ENCODE measurements at places on chromosomes 12 and 14. TPM values are rescaled to one million over a fixed set of nuclear protein-coding genes. Genes with fewer than 3 reads are reported as not detected.

- H3K27ac ChIP-seq, result no peak overlapping the region
- no peaks in the 10 kb centered on the region for H3K4me1 ChIP-seq
- no peaks in the 10 kb centered on the region for H3K27me3 ChIP-seq
- no peaks in the 10 kb centered on the region for H3K36me3 ChIP-seq
- no peak for DNase-seq
These were observed 89.0 kb downstream of the SLC38A1 start for GRCh38 chr12:46179693-46180452.

DNA sequence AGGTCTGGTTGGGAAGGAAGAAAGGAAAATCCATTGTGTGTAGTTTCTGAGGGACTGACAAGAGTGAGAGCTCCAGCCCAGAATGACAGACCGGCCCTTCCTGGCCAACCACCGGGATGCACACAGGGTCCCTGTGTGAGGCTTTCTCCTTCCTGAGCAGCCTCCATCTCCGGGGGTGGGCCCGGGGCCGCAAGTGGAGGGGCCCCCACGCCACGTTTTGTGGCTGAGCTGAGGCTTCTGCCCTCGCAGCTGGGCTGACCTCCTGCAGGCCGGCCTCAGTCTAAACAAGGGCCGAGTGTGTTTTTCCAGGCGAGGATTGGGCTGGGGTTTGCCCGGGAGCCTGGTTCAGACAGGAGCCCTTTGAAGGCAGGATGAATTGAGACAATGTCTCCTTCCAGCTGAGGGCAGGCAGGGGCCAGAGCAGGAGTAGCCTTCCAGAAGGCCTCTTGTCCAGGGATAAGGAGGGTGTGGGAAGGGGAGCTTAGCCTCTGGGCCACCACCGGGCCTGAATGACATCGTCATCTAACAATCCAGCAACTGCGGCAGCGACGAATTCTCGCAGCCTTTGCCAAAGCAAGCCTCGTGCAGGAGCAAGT lies 96.5 kb upstream of the NCOR2 start:
- no peak overlapping the region for H3K4me3 ChIP-seq
- H3K27me3 ChIP-seq, result no peaks in the 10 kb centered on the region
- no peak for DNase-seq
- no peak overlapping the region for H3K27ac ChIP-seq
- no peaks in the 10 kb centered on the region for H3K4me1 ChIP-seq
- H3K36me3 ChIP-seq, result no peaks in the 10 kb centered on the region

DNA sequence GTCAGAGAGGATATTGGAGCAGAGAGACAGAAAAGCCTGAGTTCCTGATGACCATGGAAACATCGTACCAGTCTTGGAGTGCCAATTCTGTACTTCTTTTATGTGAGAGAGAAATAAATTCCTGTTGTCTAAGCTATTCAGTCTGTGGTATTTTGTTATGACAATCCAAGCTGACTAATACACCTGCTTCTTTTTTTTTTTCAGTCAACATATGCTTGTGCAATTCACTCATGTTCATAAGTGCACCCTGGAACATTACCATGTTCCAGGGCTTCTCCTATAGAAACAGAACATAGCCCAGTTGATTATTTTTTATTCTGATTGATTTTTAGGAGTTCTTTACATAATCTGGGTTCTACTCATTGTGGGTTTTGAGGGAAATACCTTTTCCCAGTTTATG lies 1.7 kb upstream of the CHPT1 start:
- H3K27ac ChIP-seq, result no peak overlapping the region
- H3K4me3 ChIP-seq, result no peak overlapping the region
- DNase-seq, result no peak
- no peaks in the 10 kb centered on the region for H3K36me3 ChIP-seq

The AQP6 gene
- total RNA-seq, result not detected

GRCh38 chr14:51595881-51596455 lies 55.7 kb upstream of the FRMD6 start:
- no peaks in the 10 kb centered on the region for H3K4me1 ChIP-seq
- no peaks in the 10 kb centered on the region for H3K27me3 ChIP-seq
- H3K27ac ChIP-seq, result no peak overlapping the region
- no peaks in the 10 kb centered on the region for H3K36me3 ChIP-seq

DNA sequence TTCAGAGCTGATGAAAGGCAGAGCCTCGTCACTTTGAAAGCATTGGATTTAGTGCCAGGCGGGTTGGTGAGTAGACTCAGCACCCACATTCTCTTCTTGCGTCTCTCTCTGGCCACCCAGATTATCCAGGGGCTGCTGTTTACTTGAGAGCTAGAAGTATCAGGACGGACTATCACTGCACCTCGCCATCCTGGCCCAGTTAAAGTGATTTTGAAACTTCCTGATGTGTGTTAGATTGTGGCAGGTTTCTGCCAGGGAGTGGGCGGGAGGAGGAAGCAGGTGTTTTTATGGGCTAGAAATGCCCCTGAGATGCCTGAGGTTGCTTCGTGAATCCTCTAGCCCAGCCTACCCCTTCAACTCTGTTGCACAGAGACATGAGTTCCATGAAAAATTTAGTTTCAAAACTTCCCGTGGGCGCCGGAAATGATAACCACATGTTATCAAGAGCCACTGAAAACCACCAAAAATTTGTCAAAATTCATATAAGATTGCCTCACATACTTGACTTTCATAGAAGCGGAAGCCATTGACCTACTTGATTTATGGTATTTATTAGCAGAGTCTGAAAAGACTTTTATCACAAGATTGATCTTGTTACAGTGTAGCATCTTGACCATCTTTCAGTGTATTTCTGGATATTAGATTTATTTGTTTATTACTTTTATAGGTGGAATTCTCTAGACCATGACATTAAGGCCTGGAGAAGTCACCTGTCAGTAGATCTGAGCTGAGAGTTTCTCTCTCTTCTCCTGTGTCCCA lies 466.0 kb downstream of the RAD51B start:
- H3K4me3 ChIP-seq, result no peak overlapping the region
- no peak overlapping the region for H3K27ac ChIP-seq
- no peaks in the 10 kb centered on the region for H3K27me3 ChIP-seq
- no peaks in the 10 kb centered on the region for H3K36me3 ChIP-seq

- no peak overlapping the region for H3K4me3 ChIP-seq
- no peak for DNase-seq
- H3K27ac ChIP-seq, result no peak overlapping the region
- no peaks in the 10 kb centered on the region for H3K4me1 ChIP-seq
- H3K27me3 ChIP-seq, result no peaks in the 10 kb centered on the region
These were observed 43.3 kb downstream of the PPP1R12A start for GRCh38 chr12:79891506-79892162.

All from HCT116 (cell line).